NCI-H2227 treated with DMSO at 0.1 percent for 48 hours (cell line): ENCODE measurements at places on chromosomes 13 and 19.
A peak's percentile ranks its signal among the peaks of the same experiment; 100 is the strongest.

GRCh38 chr13:25906191-25906661, 145.6 kb downstream of the SHISA2 start:
- no peak for DNase-seq

DNA sequence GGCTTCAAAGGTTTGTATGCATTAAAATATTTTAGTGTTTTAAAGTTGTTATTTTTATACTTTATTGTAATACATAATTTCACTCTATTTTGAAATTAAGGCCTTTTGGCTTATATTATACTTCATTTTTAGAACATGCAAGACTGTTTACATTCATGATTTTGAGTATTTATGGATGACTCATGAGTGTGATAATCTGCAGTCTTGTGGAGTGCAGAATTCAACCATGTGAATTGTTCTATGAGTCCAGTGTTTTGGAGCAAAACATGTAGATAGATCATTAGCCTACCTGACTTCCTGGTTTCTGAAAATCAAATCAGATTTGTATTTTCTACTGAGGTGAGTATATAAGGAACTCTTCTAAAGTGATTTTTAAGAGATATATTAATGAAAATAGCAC, 241.8 kb downstream of the PCCA start:
- no peak for DNase-seq

DNA sequence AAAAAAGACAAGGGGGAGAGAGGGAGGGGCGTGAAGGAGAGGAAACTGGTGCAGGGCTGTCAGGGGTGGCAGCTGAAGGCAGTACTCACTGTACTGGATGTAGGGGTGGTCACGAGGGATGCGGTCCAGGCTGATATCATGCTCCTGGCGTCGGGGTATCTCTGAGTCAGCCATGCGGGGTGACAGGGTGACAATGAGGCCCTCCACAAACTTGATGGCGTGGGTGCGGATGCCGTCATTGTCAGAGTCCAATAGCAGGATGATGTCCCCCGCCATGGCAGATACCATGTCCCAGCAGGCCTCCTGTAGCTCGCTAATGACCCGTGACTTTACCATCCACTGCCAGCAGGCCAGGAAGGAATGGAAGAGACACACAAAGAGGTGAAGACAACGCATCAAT, 15.3 kb downstream of the SYMPK start:
- no peak for DNase-seq

- DNase-seq, result no peak
Measured at GRCh38 chr13:102643656-102644055, 46.9 kb downstream of the TPP2 start.

DNA sequence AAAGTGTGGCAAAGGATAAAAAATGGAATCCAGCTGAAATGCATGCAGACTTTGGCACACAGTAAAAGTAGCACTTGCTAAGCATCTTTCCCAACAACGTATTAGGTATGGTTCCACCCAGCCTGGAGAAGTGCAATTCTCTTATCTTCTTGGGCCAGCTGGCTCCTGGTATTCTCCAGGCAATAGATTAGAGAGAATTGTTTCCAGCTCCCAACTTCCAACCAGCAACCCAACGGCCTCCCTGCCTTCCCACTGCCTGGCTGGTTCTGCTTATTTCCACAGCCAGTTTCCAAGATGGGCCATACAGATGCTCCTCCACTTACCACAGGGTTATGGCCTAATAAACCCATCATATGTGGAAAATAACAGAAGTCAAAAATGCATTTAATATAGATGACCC, 133.4 kb downstream of the OXGR1 start:
- DNase-seq, result no peak

- peak; percentile 92 for DNase-seq
Measured at GRCh38 chr19:55283548-55284377, at the start of gene BRSK1. Gene BRSK1 (plus strand): TSS chr19:55283997. CDS start chr19:55284443, 446 bp downstream.

DNA sequence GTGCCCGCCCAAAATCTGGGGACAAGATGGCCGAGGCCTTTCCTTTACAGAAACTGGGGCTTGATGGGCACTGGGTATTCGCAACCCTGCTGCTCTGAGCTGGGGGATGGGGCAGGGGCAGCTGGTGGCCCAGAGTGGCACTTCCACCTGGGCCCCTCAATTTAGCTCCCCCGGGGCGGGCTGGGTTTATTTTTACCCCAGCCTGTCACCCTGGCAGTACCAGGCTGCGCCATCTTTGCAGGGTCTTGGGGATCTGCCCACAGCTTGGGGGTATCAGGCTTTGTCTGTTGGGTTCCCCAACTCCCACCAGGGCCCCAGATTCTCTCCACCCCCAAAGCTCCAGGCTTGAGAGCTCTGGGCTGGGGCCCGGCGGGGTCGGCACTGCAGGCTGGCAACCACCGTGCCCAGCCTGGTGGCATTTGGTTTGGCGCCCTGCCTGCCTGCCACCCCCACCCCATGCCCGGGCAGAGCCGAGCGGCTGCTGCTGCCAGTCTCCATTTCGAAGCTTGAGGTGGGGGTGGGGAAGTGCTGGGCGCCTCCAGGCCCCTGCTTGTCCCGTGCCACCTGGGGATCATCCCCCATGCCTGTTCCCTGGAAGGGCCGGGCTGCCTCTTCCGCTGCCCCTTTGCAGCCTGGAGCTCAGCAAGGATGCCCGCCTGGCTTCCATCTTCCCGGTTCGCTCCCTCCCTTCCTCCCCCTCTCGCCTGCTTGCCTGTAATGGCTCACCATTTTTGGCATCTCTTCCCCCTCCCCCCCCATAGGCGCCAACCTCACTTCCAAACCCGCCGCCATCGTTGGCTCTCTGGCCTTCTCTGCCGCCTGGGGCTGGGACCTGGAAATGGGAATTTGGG, 11.4 kb downstream of the NFIX start:
- no peak for DNase-seq

- DNase-seq, result no peak
Measured at GRCh38 chr13:37599519-37599918, 951 bp upstream of the POSTN start.

- no peak for DNase-seq
Measured at GRCh38 chr19:41511628-41512027, 64.3 kb upstream of the CEACAM21 start.

- DNase-seq, result no peak
Measured at GRCh38 chr19:5211217-5211822, 129.3 kb downstream of the PTPRS start.
